Cortex of kidney (tissue), 1 donor: ENCODE measurements at places on chromosomes 3 and 15.

DNA sequence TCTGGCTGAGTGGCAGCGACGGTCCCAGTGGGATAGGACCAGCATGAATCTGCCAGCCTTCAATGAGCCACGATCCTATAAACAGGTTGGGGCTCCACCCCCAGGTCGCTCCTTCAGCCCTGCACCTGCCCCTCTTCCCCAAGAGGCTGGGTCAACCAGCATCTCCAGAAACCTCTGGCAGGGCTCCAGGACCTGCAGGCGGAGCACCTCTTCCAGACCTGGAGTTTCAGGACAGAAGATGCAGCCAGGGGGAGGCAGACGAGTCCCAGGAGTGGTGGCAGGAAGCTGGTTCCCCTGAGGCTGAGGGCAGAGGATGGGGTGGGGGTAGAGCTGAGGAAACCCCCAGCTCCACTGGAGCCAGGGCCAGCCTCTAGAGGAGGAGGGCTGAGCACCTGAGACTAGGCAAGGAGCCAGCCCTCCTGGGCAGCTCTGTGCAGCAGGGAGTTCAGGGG lies at the start of gene PLA2G4D:
Gene PLA2G4D, minus strand, starts transcription at position 51 of the 452 bp plus-strand sequence. CDS start 103 bp downstream, outside the sequence.
- DNase-seq: no peak

- DNase-seq: no peak
Observed at GRCh38 chr15:59622289-59622688, 10.7 kb downstream of the GCNT3 start.

- no peak for DNase-seq
Observed at GRCh38 chr3:102159810-102160451, 274.9 kb upstream of the ZPLD1 start.

DNA sequence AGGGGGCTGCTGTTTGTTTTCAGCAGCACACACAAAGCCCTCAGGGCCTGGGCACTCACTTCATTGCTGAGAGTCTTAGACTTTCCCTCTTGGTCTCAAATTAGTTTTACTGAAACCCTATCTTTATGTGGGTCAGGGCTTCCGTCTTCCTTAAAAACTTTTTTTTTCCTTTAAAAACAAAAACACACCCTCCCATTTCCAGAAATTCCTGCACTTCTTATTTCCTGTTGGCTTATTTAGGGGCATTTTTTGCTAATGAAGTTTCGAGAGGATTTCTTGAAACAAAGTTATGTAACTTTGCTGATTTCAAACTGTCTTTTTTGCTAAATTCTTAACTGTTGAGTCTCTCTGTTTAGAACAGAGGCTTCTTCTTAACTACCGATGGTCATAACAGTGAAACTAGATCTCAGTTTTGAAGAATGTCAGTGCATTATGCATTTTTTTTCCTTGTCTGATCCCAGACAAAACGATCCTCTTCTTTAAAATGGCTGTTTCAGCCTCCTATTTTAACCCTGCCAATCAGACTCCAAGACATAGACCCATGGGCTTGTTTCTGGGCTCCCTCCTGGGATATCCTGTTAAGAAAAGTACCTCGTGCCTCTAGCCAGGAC lies 23.3 kb downstream of the ANAPC13 start:
- DNase-seq: no peak

DNA sequence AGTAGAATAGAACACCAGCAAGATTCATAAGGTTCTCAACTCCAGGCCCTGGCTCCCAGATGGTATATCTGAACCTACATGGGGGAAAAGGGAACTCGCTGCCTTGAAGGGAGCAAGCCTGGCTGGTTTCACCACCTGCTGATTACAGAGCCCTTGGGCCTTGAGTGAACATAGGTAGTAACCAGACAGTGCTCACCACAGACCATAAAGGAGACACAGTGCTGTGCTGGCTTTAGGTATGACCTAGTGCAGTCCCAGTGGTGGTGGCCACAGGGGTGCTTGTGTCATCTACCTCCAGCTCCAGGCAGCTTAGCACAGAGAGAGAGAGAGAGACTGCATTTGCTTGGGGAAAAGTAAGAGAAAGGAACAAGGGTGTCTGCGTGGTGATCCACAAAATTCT lies 409.8 kb downstream of the FGF12 start:
- no peak for DNase-seq
